ENCODE measurements at places on chromosomes 5 and 9. TPM values are rescaled to one million over a fixed set of nuclear protein-coding genes. Genes with fewer than 3 reads are reported as not detected.

GRCh38 chr5:111379391-111379816 is 132.9 kb downstream of the STARD4 start:
- no peak overlapping the region for H3K27ac ChIP-seq
- H3K36me3 ChIP-seq: no peaks in the 10 kb centered on the region
- H3K4me3 ChIP-seq: no peak overlapping the region
- H3K4me1 ChIP-seq: no peaks in the 10 kb centered on the region
- DNase-seq: no peak

DNA sequence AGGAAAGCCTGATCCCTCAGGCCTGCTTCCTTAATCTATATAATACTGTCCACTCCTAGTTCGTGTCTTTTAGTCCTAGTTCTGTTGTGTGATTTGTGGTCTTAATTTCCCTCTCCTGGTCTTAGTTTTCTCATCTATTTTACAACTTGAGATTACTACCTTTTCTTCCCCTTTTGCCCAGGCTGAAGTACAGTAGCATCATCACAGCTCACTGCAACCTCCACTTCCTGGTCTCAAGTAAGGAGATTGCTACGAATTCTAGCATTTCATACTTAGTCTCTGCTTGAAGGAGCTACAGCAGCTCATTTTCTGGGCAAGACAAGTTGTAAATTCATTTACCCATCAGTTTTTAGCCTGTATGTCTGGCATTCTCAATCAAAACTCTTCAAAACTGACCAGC is 5.5 kb downstream of the TRIM32 start:
- DNase-seq: no peak
- peaks cover 6% of the 10 kb centered on the region for H3K4me1 ChIP-seq
- no peaks in the 10 kb centered on the region for H3K27me3 ChIP-seq
- no peak overlapping the region for H3K4me3 ChIP-seq

DNA sequence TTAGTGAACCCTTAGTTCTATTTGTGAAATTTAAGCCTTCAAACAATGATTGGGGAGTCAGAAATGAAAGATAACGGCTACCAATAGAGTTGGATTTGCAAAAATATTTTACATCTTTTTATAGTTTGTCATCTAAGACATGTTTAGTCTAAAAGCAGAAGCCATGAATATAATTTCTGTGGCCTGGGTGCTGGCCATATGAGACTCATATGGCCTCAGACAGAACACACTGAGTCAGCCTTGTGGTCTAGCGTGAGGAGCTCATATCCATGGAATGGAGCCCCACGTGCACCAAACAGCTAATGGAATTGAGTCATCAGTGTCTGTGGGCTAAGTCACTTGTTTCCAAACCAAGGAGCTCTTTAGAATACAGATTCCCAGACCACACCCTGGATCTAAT is 240.7 kb upstream of the NREP start:
- no peaks in the 10 kb centered on the region for H3K4me1 ChIP-seq
- no peaks in the 10 kb centered on the region for H3K36me3 ChIP-seq
- DNase-seq: no peak
- no peak overlapping the region for H3K4me3 ChIP-seq
- H3K27me3 ChIP-seq: no peaks in the 10 kb centered on the region

DNA sequence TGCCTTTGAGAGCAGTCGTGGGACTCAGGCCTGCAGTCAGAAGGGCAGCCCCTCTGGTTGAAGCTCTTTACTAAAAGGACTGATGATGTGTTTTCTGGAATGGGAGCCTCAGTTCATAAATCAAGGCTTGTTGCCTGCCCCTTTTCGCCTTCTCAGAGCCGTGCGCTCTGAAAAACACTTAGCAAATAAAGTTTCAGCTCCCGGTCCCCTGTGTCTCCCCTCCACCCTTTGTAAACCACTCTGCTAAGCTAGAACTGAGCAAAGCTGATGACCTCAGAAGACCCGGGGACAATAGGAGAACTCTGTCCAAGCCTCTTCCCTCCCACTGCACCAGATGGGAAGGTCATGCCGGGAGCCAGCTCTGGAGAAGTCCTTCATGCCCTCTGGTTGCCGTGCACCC is 39.3 kb upstream of the ADRA1B start:
- no peak overlapping the region for H3K4me3 ChIP-seq
- H3K27ac ChIP-seq: peak overlapping the region; percentile 60
- no peaks in the 10 kb centered on the region for H3K36me3 ChIP-seq

FCN2 gene
- 0.73 TPM for total RNA-seq

Data from breast epithelium (tissue), 4 donors.